ENCODE measurements at places on chromosomes 16 and 17. TPM values are rescaled to one million over a fixed set of nuclear protein-coding genes. Genes with fewer than 3 reads are reported as not detected.

DNA sequence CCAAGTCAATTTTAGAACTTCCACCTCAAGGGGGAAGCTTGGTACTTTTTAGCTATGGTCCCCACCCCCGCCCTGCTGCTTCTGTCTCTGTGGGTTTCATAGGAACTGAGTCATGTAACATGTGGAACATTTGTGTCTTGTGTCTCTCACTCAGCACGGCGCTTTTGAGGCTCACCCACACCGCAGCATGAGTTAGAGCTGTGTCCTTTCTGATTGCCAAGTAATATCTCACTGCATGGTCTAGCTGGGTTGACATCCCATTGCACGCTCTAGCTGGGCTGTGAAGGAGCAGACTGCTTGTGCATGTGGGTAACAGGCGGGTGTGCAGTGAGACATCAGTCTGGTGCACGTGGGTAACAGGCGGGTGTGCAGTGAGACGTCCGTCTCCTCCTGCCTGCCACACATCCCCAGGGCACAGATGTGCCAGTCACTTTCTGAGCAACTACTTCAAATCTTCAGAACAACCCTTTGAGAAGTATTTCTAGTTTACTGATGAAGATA, 26.4 kb upstream of the SLC7A5 start:
- no peaks in the 10 kb centered on the region for H3K27me3 ChIP-seq
- no peak overlapping the region for H3K4me3 ChIP-seq
- H3K36me3 ChIP-seq: no peaks in the 10 kb centered on the region
- peak; percentile 59 for DNase-seq

- no peak for DNase-seq
- H3K4me1 ChIP-seq: no peaks in the 10 kb centered on the region
- no peaks in the 10 kb centered on the region for H3K27me3 ChIP-seq
- peaks cover 3% of the 10 kb centered on the region for H3K36me3 ChIP-seq
Measured at GRCh38 chr17:82400206-82400605, 17.9 kb upstream of the HEXD start.

DNA sequence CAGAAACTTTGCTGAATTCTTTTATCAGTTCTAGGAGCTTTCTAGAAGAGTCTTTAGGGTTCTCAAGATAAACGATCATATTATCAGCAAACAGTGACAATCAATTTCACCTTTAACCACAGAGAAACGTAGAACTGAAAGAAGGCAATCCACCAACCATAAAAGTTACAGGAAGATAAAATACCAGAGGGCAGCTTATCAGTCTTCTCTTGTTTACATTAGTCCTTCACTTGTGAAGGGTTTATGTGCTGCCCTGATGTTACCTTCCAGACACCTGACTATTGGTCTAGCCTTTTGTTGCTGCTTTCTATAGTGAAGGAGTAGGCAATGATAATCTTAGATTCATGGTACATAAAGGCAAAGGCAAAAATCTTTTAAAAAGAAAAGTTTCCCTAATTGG, 73.2 kb upstream of the EFCAB3 start:
- no peaks in the 10 kb centered on the region for H3K27me3 ChIP-seq
- no peaks in the 10 kb centered on the region for H3K4me1 ChIP-seq
- DNase-seq: no peak
- H3K4me3 ChIP-seq: no peak overlapping the region

DNA sequence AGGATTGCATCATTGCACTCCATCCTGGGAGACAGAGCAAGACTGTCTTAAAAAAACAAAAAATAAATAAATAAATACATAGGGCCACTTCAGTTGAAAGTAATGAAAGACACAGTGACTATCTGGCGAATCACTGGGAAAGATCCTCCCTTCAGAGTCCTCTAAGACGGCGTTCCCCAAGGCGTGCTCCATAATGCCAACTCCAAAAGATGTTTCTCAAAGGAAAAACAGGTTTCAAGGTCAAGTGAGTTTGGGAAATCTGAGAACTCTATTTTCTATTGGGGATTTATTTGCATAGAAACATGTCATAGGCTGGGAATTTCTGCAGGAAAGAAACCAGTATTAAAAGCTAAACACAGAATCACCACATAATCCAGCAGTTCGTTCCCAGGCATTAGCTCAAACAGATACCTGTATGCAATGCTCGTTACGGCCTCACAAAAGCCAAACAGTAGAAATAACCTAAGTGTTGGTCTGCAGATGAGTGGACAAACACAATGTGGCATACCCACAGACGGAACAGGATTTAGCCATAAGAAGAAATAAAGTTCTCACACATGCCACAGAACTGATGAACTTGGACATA, 7.9 kb downstream of the KLHDC4 start:
- no peak for DNase-seq
- no peak overlapping the region for H3K27ac ChIP-seq
- no peaks in the 10 kb centered on the region for H3K36me3 ChIP-seq
- no peaks in the 10 kb centered on the region for H3K27me3 ChIP-seq
- no peaks in the 10 kb centered on the region for H3K4me1 ChIP-seq

DNA sequence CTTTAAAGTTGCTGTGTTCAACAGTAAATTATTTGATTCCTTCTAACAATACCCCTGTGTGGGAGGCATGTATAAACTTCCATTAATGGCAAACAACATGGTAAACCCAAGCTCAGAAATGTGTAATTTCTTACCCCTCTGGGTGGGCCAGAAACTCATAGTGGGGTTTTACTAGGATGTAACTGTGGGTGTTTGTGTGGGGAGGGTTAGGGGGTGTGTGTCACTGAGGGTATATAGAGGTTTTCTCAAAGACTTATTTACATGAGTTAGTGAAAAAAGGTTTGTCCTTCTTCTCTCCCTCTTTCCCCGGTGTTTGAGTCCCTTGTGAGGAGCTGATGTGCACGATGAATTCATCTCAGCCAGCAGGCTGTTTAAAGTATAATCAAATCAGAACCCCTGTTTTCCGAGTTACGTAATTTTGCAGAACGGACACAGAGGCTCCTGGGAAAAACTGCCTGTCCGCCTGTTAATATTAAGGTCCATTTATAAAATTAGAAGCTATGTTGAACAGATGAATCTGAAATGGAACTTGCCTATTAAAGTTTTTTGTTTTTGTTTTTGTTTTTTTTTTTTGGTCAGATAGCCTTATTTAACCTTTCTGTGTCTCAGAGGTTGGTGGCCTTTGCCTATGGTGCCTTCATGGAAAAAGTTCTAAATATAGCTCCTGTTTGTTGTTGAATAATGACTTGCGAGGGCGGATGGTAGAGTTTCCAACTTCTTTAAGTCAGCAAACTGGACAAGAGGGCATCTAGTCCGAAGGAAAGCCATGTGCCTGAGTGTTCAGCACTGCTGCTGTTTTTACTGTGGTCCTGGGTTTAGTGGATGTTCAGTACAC, 73.3 kb downstream of the MSI2 start:
- H3K27me3 ChIP-seq: no peaks in the 10 kb centered on the region
- H3K4me3 ChIP-seq: no peak overlapping the region
- no peak for DNase-seq
- no peak overlapping the region for H3K27ac ChIP-seq

GRCh38 chr16:31476303-31477219, 4.6 kb downstream of the TGFB1I1 start:
- H3K36me3 ChIP-seq: no peaks in the 10 kb centered on the region
- H3K27ac ChIP-seq: no peak overlapping the region
- no peaks in the 10 kb centered on the region for H3K4me1 ChIP-seq
- no peaks in the 10 kb centered on the region for H3K27me3 ChIP-seq
- H3K4me3 ChIP-seq: no peak overlapping the region

- no peak for DNase-seq
- H3K27ac ChIP-seq: no peak overlapping the region
- H3K36me3 ChIP-seq: no peaks in the 10 kb centered on the region
- H3K4me1 ChIP-seq: no peaks in the 10 kb centered on the region
- no peak overlapping the region for H3K4me3 ChIP-seq
Measured at GRCh38 chr17:33322063-33322462, 29.0 kb upstream of the ASIC2 start.

GRCh38 chr17:15261258-15261801, 3.8 kb downstream of the PMP22 start:
- peak overlapping the region; percentile 70 for H3K4me3 ChIP-seq
- H3K27ac ChIP-seq: peak overlapping the region; percentile 98
- H3K36me3 ChIP-seq: peaks cover 5% of the 10 kb centered on the region
- H3K27me3 ChIP-seq: no peaks in the 10 kb centered on the region
- DNase-seq: peak; percentile 80

The MPG gene
- total RNA-seq: 59.5 TPM

The KCNJ16 gene
- not detected for total RNA-seq

All from aorta (tissue), 5 donors.